CD4-positive, alpha-beta T cell (primary cell): ENCODE measurements at places on chromosomes 5 and 9. TPM values are rescaled to one million over a fixed set of nuclear protein-coding genes. Genes with fewer than 3 reads are reported as not detected.

GRCh38 chr5:150315245-150315644 is 12.5 kb upstream of the ARSI start:
- no peaks in the 10 kb centered on the region for H3K27me3 ChIP-seq
- no peak for DNase-seq
- H3K27ac ChIP-seq, result no peak overlapping the region
- no peaks in the 10 kb centered on the region for H3K4me1 ChIP-seq
- H3K4me3 ChIP-seq, result no peak overlapping the region
- no peaks in the 10 kb centered on the region for H3K36me3 ChIP-seq

- no peak overlapping the region for H3K4me3 ChIP-seq
- no peak overlapping the region for H3K27ac ChIP-seq
- no peaks in the 10 kb centered on the region for H3K36me3 ChIP-seq
- no peaks in the 10 kb centered on the region for H3K27me3 ChIP-seq
- DNase-seq, result no peak
- H3K4me1 ChIP-seq, result no peaks in the 10 kb centered on the region
Measured at GRCh38 chr9:70835323-70835722, 286.1 kb downstream of the TRPM3 start.

DNA sequence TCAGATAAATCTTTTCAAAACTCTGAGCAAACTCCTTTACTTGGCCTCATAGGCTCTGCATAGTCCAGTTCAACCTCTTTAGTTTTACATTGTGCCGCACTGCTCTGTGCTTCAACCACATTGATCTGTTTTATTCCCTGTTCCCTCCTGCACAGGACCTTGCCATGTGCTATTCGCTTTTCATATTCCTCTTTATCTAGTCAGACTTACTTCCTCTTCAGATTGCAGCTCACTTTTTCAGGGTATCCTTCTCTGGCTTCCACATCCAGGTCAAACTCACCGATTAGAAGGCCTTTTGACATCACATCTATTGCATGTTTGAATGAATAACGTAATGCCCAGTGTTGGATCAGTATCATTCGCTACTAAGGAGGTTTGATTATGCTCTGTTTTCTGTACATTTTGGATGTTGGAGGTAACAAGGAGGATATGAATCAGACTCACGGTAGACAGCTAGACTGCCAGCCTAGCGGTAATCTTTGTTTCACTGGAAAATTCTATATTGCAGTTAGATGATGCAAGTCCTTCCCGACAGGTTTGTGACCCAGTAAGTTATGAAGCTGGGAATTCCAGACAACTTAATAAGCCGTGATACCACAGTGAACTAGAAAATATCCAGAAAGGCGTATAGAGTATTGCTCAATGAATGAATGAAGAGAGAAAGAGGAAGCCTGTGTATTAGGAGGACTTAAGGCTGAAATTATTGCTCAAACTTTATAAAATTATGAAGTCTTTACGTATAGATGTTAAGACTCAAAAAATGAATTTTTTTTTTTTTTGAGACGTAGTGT is 65.7 kb downstream of the IQGAP2 start:
- H3K4me1 ChIP-seq, result peaks cover 33% of the 10 kb centered on the region
- no peak for DNase-seq
- H3K27me3 ChIP-seq, result no peaks in the 10 kb centered on the region
- no peak overlapping the region for H3K4me3 ChIP-seq
- H3K27ac ChIP-seq, result no peak overlapping the region

DNA sequence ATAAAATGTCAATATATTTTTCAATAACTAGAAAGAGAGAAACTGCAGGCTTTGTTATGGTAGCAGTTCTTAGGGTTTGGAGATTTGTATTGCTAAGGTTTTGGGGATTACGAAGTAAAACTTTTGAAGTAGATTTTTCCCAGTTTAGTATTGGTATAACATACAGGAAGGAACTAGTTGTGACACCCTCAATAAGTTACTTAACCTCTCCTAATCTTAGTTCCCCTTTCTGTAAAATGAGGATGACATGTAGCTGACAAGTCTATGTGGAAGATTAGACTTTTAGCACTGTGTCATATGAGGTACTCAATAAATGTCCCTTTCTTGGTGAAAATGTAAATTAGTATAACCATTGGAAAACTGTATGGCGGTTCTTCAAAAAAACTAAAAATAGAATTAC is 73.4 kb upstream of the ATG10 start:
- DNase-seq, result no peak
- H3K27ac ChIP-seq, result no peak overlapping the region
- H3K36me3 ChIP-seq, result no peaks in the 10 kb centered on the region
- no peaks in the 10 kb centered on the region for H3K27me3 ChIP-seq
- no peaks in the 10 kb centered on the region for H3K4me1 ChIP-seq

DNA sequence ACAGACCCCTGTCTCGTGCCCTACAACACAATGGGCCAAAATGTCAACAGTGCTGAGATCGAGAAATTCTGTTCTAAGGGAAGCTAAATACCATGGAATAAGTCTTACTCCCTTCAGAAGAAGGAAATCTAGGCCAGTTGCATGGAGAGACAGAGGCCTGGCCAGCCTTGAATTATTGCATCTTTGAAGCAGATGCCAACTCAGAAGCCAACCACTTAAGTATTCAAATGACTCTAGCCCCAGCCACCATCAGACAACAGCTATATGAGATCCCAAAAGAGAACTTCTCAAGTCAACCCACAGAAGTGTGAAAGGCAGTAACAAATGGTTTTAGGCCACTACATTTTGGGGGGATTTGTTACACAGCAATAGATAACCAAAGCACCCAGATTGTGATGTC is 180.1 kb downstream of the ACTL7B start:
- no peak for DNase-seq
- H3K36me3 ChIP-seq, result no peaks in the 10 kb centered on the region
- H3K4me1 ChIP-seq, result no peaks in the 10 kb centered on the region
- H3K4me3 ChIP-seq, result no peak overlapping the region
- H3K27me3 ChIP-seq, result no peaks in the 10 kb centered on the region

DNA sequence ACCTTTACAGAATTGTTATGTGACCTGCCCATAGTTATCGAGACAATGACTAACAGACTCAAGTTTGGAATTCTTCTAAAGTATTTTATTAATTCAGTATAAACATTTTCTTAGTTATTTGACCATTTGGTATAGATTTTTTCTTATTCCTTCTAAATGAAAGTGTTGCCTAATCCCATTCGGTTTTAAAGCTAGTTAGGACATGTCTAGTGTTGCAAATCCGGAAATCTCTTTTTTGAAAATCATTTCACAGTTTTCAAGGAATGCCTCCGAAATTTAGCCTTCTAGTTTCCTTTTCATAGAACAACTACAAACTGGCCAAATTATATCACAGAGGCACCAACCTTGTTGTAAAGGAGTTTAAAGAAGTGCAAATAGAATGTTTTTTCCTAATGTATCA is 171.8 kb downstream of the XRCC4 start:
- DNase-seq, result no peak
- no peak overlapping the region for H3K4me3 ChIP-seq
- no peaks in the 10 kb centered on the region for H3K36me3 ChIP-seq
- H3K27me3 ChIP-seq, result no peaks in the 10 kb centered on the region

GRCh38 chr5:95920822-95921221 is 40.8 kb downstream of the ELL2 start:
- H3K27ac ChIP-seq, result no peak overlapping the region
- H3K4me1 ChIP-seq, result no peaks in the 10 kb centered on the region
- no peak for DNase-seq
- H3K27me3 ChIP-seq, result no peaks in the 10 kb centered on the region
- H3K36me3 ChIP-seq, result no peaks in the 10 kb centered on the region

DNA sequence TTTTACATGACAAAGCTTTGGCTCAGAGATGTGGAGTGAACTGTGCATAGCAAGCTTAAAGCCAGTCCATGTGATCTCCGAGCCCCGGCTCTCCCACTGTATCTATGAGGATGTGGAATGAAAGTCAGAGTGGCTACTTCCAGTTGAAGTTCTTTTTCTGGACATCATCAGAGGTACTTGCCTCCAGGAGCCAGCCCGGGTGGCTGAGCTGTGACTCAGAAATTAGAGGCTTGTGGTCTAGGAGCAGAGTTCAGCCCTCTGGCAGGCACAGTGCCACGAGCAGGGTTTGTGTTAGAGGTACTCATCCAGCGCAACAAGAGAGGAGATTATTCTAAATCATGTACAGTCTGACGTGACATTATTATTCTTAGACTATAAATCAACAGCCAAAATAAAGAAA is 322.5 kb downstream of the CDK5RAP2 start:
- no peak overlapping the region for H3K27ac ChIP-seq
- no peaks in the 10 kb centered on the region for H3K4me1 ChIP-seq
- no peaks in the 10 kb centered on the region for H3K36me3 ChIP-seq
- no peak for DNase-seq

DNA sequence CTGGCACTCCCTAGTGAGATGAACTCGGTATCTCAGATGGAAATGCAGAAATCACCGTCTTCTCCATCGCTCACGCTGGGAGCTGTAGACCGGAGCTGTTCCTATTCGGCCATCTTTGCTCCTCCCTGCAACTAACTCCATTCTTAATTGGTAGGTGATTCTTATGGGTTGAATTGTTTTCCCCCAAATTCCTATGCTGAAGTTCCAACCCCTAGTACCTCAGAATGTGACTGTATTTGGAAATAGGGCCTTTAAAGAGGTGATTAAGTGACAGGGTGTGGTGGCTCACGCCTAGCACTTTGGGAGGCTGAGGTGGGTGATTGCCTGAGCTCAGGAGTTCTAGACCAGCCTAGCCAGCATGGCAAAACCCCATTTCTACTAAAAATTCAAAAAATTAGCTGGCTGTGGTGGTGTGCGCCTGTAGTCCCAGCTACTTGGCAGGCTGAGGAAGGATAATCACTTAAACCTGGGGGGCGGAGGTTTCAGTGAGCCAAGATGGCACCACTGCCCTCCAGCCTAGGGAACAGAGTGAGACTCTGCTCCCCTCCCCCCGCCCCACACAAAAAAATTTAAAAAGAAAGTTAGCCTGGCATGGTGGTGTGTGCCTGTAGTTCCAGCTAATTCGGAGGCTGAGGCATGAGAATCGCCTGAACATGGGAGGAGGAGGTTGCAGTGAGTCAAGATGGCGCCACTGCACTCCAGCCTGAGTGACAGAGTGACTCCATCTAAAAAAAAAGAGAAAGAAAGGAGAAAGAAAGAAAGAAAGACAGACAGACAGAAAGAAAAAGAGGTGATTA is 25.2 kb upstream of the FOCAD start:
- no peaks in the 10 kb centered on the region for H3K27me3 ChIP-seq
- no peak overlapping the region for H3K27ac ChIP-seq
- DNase-seq, result no peak

DNA sequence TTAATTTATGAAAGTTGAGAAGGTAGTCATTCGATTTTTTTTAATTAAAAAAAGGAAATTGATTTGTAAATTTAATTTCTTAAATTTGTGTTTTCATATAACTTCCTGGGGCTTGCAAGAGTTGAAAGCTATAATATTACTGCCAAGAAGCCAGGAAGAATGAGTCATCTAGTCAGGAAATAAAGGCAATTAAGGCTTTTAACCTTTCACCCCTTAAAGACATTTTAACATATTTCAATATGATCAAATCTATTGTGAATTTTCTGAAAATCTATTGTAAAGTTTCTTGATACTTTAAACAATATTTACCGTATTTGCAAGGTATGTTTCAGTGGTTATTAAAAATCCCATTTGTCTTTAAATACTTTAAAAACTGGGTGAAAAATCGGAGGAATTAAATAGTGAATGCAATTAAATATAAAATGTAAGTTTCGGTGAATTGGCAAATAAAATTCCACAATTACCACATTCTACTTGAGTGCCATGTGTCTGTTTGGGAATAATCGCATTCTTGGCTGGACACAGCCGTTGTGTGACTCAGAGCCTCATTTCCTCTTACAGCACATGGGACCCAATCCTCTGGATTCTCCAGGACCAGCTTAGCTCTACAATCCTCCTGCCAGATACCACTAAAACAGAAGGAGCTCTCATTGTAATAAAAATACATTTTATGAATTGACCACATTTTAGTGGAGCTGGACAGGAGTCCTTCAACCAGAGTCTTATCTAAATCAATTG is 310.7 kb downstream of the HCN1 start:
- H3K4me3 ChIP-seq, result no peak overlapping the region
- H3K27me3 ChIP-seq, result no peaks in the 10 kb centered on the region
- H3K4me1 ChIP-seq, result no peaks in the 10 kb centered on the region

DNA sequence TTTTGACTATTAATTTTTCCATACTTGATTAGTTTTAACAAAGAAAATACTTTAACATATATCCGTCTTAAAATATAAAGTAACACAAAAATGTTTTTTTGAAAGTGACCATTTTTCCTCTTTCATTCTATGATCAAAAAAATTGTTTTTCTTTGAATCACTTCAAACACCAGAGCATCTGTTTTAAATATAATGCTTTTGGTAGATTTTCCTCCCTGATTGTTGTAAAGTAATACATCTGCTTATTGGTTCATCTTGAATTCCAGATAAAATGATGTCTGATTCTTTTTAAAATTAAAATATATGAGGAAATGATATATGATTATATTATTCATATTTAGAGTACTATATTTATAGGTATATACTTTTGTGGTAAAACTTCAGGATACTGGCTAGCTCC is 76.2 kb upstream of the LPAR1 start:
- H3K4me1 ChIP-seq, result no peaks in the 10 kb centered on the region
- no peak overlapping the region for H3K27ac ChIP-seq
- no peaks in the 10 kb centered on the region for H3K36me3 ChIP-seq
- no peaks in the 10 kb centered on the region for H3K27me3 ChIP-seq

DNA sequence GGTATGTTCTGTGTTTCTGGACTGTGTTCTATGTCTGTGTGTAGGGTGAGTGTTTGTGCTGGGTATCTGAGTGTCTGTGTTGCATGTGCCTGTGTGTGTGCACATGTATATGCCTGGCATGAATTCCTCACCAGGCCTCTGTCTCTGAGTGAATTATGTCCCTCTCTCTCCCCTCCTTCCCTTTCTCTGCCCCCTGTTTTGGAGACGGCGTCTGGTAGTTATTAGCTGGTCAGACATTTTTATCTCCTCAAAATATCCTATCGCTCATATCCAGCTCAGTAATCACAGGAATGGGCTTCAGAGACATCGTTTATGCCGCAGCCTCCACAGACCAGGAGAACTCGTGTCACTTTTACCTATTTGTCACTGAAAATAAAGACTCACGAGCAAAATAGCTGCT is 483.2 kb upstream of the BRINP1 start:
- no peak overlapping the region for H3K4me3 ChIP-seq
- no peaks in the 10 kb centered on the region for H3K4me1 ChIP-seq
- DNase-seq, result no peak
- no peaks in the 10 kb centered on the region for H3K27me3 ChIP-seq
- H3K36me3 ChIP-seq, result no peaks in the 10 kb centered on the region
- no peak overlapping the region for H3K27ac ChIP-seq

GRCh38 chr9:121261107-121261460 is 6.9 kb upstream of the GSN start:
- DNase-seq, result no peak
- no peak overlapping the region for H3K27ac ChIP-seq
- H3K36me3 ChIP-seq, result no peaks in the 10 kb centered on the region
- H3K4me3 ChIP-seq, result no peak overlapping the region
- H3K4me1 ChIP-seq, result no peaks in the 10 kb centered on the region
- H3K27me3 ChIP-seq, result no peaks in the 10 kb centered on the region

TXNDC8 gene
- not detected for total RNA-seq

DOLK gene
- total RNA-seq, result 7.8 TPM

SYNPO gene
- 0.06 TPM for total RNA-seq

SLC6A19 gene
- not detected for total RNA-seq
